ENCODE measurements at places on chromosomes 4 and X.

DNA sequence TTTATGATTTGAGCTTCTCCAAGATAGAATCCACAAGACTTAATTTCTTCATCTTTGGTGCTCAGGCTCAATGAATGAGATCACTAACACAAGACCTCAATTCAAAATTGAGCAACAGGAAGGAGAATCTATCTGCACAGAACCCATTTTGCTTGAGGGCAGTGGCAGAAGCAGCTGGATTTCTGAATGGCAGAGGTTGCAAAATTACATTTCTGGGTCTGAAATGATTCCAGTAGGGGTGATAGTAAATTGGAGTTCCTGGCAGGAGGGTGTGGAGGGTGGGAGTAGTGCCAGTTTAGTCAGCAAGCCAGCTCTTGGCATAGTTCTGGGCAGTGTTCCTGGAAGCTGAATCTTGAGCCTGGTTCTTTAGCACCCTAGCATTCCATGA lies 281.1 kb downstream of the SLC7A11 start:
- DNase-seq = no peak

DNA sequence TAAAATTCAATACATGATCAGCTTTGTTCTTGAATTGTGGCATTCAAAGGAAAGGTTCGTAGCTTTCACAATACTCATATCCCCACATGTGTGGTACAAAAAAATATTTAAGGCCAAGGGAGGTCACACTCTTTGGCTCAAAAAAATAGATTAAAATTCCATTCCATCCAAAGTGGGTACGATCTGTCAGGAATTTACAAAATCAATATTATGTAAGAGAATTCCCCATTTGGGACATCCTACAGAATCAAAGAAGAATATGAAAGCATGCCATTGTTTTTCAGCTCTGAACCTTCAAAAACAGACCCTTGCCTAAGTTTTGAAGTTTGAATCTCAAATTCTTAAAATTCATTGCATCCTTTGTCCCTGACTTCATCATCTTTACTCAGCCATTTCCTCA lies 85.8 kb downstream of the MID1 start:
- DNase-seq = no peak

GRCh38 chr4:71549516-71550160 lies 210.8 kb downstream of the SLC4A4 start:
- DNase-seq = no peak

- no peak for DNase-seq
Observed at GRCh38 chrX:13597874-13598273, 28.5 kb downstream of the EGFL6 start.

All from CD4-positive, alpha-beta T cell (primary cell).